ENCODE measurements at places on chromosomes 12 and 14. TPM values are rescaled to one million over a fixed set of nuclear protein-coding genes. Genes with fewer than 3 reads are reported as not detected.

LTBR gene
- total RNA-seq = not detected

PRR4 gene
- total RNA-seq = 1.9 TPM

TOMM20L gene
- not detected for total RNA-seq

KERA gene
- not detected for total RNA-seq

CHGA gene
- total RNA-seq = not detected

PPP4R4 gene
- total RNA-seq = 3.0 TPM

NANOG gene
- total RNA-seq = not detected

All from activated CD4-positive, alpha-beta T cell treated with anti-CD3 and anti-CD28 coated beads, Interleukin-2, amount 10 ng/mL, durations not matched to agents 7 days and 5 days (primary cell).